ENCODE measurements at places on chromosomes 5 and 9.

DNA sequence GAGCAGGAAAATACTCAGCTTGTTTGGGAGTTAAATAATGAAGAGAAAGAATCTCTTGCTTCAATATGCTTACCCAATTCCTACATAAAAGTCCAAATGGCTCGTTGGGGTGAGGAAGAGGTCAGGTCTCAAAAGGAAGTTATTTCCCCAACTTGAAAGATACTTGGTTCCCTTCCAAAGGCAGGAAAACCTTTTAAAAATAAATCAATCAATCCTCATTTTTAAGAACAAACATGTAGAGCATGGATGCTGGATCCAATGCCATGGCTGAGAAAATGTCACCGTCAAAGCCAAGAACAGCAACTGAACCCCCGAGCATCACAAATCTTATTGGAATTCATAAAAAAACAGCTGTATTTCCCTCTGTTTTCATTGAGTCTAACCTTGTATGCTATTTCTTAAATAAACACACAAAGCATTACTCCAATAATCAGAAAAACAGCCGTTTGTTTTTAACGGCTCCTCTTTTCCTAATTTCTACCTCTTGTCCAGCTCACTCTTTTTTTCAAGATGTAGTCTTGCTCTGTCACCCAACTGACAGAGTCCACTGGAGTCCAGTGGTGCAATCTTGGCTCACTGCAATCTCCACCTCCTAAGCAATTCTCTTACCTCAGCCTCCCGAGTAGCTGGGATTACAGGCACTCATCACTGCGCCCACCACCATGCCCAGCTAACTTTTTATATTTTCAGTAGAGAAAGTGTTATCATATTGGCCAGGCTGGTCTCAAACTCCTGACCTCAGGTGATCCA lies 140.7 kb downstream of the GNA14 start:
- DNase-seq = no peak

DNA sequence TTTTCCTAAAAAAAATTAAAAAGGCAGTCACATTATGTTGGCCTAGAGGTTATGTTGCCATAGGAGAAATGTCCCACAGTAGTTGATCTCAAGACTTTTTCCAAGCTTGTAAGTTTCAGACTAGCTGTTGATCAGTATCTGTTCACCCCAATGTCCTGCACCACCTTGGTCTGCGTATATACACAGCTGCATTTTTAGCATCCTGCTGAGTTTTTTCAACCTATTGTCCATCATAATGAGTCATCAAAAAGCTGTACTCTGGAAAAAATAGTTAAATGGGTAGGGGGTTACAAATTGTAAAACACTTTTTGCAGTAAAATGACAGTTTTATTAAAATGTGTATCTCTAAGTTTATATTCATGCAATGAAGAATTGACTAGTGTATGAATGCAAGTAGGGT lies 53.2 kb upstream of the TMEM171 start:
- DNase-seq = no peak

DNA sequence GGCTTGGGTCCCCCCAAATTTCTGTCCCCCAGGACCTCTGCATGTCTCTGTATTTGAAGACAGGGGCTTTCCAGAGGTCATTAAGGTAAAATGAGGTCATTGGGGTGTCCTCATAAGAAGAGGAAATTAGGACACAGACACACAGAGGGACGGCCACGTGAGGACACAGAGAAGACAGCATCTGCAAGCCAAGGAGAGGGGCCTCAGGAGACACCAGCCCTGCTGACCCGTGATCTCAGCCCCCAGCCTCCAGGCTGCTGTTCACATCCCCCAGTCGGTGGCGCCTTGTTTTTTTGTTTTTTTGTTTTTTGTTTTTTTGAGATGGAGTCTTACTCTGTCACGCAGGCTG lies 1.2 kb upstream of the CCDC183 start:
- no peak for DNase-seq

DNA sequence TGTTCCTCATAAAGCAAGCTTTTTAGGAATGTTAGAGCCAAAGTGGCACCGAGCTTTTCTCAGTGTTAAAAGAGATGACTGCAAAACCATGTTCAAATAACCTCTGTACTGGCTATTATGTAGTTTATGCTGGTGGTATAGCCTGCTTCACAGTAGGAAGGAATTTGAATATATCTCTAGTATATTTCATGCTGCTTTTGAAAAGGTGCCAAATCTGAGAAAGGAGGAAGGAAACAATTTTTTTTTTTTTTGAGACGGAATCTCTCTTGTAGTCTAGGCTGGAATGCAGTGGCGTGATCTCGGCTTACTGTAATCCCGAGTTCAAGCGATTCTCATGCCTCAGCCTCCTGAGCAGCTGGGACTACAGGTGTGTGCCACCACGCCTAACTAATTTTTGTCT lies 13.5 kb downstream of the CREBRF start:
- no peak for DNase-seq

- no peak for DNase-seq
Measured at GRCh38 chr9:16282718-16283117, 587.8 kb downstream of the BNC2 start.

DNA sequence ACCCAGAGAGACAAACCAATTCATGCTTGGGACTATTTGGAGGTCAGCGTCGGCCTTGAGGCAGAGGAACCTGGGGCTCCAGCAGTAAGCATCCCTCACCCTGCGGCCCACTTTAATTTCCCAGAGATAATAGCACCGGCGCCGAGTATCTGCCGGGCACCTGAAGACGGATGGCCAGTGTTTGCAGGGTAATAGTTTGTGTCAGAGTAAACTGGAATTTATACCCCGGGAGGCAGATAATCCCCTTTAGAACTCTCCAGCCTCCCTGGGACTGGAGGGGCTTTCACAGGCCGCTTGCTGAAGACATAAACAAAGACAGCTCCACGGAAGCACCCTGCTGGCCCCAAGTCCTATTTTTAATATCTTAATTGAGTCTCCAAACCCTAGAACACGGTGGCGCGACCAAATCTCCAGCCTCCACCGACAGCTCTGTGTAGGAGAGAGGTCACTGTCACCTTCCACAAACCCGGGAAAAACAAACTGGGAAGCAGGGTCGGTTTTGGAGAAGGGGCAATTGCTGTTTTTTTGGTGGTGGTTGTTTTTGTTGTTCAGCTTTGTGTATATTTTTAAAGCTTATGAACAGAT lies 17.4 kb upstream of the FCN1 start:
- no peak for DNase-seq
